Epithelial cell of proximal tubule (primary cell): ENCODE measurements at places on chromosomes 4 and X. TPM values are rescaled to one million over a fixed set of nuclear protein-coding genes. Genes with fewer than 3 reads are reported as not detected.

- no peak for DNase-seq
These were observed 51.5 kb downstream of the WDR19 start for GRCh38 chr4:39233783-39234182.

DNA sequence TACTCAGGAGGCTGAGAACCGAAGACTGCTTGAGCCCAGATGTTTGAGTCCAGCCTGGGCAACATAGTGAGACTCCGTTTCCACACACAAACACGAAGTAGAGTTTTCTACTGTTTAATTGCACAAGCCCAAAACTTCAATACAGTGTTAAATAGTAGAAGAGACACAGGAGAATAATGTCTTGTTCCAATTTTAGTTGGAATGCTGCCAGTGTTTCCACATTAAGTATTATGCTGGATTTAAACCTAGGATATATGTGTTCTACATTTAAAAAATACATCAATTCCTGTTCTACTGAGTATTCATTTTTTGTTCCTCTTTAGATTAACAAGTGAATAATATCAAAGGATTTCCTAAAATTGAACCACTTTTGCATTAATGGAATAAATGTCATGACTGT, 91.3 kb downstream of the LCORL start:
- no peak for DNase-seq

GRCh38 chr4:182155806-182156205, 87.4 kb upstream of the TENM3 start:
- DNase-seq = no peak

- no peak for DNase-seq
These were observed 21.9 kb upstream of the ARHGAP10 start for GRCh38 chr4:147709999-147710398.

DNA sequence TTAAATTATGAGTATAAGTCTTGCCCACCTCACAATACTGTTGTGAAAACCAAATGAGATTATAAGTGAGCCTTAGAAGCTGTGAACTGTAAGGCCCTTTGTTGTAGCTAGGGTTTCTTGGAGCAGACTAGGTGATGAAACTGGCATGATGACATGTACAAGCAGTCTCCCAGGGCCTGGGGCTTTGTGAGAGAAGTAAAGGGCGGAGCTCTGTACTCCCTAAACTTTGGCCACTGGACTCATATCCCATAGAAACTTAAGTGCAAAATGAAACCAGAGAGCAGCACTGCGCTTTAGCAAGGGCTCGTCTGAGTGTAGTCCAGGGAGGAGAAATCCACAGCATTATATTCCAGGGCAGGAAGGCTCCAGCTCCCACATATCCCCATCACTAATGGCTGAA, 385.6 kb upstream of the FGF16 start:
- DNase-seq = no peak

DNA sequence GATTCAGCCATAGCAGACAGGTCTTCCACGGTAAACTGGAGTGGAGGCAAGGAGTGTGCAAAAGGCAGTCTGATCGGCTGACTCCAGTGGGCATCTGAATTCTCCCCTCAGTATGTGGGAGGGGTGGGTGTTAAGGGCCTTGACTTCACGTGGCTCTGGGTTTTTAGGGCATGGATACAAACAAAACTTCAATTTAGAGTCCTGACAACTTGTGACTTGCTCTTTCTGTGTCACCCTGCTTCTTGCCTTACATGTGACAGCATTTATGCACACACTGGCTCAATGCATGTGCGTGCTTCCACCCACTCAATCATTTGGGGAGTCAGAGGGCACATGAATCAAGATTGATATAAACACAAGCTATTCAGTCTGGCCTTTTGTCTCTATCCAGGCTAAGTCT, 17.5 kb downstream of the PLP1 start:
- no peak for DNase-seq

- DNase-seq = no peak
These were observed 197.8 kb downstream of the PALLD start for GRCh38 chr4:168694667-168695066.

The DCAF4L1 gene
- total RNA-seq = 0.07 TPM in 1 of 2 replicates, not detected in the other

The SPANXB1 gene
- total RNA-seq = 0.65 TPM in 1 of 2 replicates, not detected in the other

The CPE gene
- 10.6 and 10.7 TPM in 2 replicates for total RNA-seq

DNA sequence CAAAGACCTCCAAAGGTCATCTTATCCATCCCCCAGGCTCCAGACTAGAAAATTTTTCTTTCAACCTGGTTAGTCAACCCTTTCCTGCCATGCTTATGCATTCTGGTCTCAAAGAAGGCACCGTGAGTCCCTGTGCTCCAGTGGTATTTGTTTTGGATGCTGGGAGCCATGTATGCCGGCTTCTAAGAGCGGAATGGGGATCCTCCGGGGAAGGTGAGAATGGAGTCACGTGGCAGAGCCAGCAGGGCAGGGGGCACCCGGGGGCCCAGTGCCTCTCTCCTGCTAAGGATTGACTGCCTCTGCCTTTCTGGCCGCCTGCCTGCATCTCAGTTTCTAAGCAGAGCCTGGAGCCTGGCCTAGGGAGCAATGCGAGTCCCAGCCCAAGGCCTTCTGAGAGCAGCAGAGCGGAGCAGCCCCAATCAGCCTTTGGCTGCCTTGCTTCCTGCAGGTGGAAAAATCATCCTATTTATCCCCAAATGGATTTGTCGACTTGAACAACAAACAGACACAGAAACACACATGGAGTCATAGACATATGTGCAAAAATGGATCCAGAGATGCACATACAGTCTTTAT, 141.0 kb downstream of the PJA1 start:
- DNase-seq = no peak

DNA sequence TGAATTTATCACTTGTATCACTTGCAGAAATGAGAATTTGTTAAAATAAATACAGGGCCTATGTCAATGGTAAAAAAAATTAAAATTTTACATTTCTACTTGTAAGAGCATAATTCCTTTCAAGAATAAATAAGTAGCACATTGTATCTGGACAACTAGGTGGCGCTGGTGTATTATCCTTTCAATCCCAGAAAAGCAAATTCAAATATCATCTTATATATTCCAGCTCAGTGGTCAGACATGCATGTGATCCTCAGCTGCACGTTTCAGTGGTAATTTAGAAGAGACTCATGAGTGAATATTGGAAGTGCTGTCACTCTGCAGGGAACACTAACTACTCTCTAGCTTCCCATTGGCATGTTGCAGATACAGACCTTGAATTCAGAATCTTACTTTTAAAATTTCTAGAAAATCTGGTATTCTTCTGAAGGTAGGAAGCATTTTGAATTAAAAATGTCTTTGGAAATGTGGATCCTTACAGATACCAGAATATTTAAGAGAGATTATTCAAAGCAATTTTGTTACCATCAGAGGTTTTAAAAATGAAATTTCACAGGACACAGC, 1414.7 kb upstream of the TENM3 start:
- DNase-seq = peak; percentile 10

DNA sequence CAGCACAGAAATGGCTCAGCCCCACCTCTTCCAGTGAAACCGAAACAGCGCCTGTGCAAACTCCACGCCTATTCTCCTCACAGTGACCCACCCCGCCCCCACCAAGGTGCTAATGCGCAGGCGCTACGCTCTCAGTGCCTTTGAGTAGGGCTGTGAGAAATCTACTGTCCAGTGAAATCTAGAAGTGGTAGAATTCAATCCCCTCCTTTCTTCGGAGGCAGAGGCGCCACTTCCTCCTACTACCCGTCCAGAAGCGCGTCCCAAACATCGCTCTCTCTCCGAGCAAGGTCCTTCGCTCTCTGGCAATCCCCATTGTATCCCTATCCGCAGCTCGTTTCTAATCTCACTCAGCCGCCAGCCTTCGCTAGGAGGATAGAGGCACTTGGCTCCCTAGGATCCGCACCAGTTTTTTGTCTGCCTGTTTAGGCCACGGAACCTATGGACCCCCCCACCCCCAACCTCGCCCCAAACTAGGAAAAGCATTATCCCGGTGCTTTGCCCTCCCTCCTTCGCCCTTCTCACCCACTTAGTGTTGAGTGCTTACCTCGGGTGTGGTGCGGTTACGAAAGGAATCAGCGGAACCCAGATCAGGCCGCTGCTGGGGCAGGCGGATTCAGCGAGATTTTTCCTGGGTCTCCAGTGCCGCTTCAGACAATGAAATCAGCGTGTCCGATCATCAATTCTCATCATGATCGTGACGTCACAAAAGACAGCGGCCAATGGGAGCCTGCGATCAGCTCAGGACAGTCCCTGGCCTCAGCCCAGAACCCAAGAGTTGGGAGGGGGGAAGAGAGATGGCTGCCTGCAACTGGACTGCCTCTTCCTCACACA, at the start of gene HDX:
TSS of gene HDX (minus strand) at position 656 of the 831 bp plus-strand sequence. CDS start 27,056 bp downstream, outside the sequence.
- DNase-seq = peak; percentile 18

The CFP gene
- total RNA-seq = 0.06 and 0.22 TPM in 2 replicates

The RHOXF2 gene
- total RNA-seq = not detected in 2 replicates

GRCh38 chrX:16892504-16893362, 22.6 kb upstream of the RBBP7 start:
- no peak for DNase-seq

GRCh38 chr4:128757712-128758111, 51.8 kb upstream of the JADE1 start:
- no peak for DNase-seq

- DNase-seq = no peak
These were observed 134.4 kb upstream of the BMPR1B start for GRCh38 chr4:94623126-94623911.

- DNase-seq = no peak
These were observed 1.9 kb downstream of the USP38 start for GRCh38 chr4:143186649-143187048.

DNA sequence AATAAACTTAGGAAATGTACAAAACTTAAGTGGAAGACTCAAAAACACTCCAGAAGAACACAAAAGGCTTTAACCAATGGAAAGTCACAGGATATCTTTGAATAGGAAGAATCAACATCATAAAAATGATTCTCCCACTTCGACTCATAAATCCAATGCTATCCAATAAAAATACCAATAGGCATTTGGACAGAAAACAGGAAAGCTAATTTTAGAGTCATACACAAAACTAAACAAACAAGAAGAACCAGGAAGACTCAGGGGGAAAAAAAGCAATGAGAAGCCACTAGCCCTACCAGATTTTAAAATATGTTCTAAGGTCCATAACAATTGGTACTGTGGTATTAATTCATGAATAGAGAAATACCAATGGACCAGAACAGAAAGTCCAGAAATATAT, 28.2 kb downstream of the SLC9A7 start:
- DNase-seq = no peak

DNA sequence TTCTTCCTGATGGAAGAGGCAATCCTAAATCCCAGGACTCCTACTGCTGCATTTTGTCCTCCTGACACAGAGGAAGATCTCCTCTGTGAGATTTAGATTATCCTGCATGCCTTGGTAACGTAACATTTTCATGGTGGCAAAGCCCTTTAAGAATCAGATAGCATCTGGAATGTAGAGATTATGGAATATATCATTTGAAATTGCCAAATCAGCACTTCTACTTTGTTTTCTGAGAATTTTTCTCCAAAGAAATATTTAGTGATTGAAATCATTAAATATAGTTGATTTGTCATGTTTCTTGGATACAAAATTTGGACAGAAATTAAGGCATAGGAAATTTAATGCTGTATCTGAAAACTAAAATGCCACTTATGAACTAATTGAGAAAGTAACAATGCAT, 326.9 kb downstream of the EPHA5 start:
- no peak for DNase-seq

DNA sequence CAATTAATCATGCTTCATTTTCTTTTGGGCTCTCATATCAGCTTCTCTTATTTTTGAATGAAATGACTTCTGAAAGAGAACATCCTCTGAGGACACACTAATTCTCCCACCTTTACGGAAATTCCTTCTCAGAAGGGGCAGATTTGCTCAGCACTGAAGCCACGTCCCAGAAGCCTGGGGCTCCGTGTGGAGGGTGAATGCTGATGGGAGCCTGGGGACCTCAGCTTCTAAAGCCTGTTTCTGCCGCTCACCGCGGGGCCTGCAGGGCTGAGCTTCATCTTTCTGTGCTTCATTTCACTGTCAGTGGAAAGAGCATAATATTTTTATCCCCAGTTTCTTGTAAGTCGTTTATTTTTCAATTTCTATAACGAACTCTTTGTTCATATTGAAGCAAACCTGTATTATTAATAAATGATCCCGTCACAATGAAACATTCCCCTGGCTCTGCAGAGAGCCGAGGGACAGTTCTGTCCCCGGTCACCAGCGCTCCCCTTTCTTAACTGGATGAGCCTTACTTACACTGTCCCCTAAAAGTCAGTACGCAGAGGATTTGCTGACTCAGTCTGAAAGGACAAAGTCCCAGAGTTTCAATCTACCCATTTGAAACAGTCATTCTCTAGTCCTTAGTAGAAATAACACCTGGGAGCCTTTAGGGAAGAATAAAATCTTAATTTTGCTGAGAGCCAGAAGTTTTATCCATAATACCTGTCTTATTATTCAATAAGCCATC, 364.6 kb upstream of the FAT1 start:
- no peak for DNase-seq

The C4orf17 gene
- total RNA-seq = not detected in 2 replicates
